ENCODE measurements at places on chromosomes 5 and 9. TPM values are rescaled to one million over a fixed set of nuclear protein-coding genes. Genes with fewer than 3 reads are reported as not detected.

- DNase-seq, result no peak
Observed at GRCh38 chr9:93976081-93976480, 20.9 kb upstream of the BARX1 start.

The KLHL3 gene
- total RNA-seq, result 21.2 TPM

The RGMB gene
- 4.6 TPM for total RNA-seq

- no peak for DNase-seq
Observed at GRCh38 chr5:64789457-64789856, 20.7 kb downstream of the CWC27 start.

The GGTA1 gene
- not detected for total RNA-seq

The DMRT3 gene
- total RNA-seq, result not detected

DNA sequence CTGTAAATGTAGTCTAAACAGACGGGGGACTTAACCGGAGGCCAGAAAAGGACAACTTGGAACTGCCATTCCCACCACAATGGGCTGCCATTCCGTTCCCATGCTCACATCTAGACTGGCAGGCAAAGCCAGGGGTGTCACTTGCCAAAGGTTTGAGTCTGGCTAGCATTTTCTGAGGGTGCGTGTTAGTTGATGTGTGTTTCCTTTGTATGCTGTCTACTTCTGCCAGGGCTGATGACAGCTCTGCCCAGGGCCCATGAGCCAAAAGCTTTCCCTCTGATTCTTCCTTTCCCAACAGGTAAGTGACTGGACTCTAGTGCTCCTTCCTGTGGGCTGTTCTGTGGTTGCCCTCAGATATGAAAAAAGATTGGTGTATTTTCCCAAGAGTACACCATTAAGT is 68.0 kb downstream of the ZNF608 start:
- no peak for DNase-seq

Data from activated naive CD8-positive, alpha-beta T cell treated with anti-CD3 and anti-CD28 coated beads, Interleukin-2, amount 10 ng/mL, durations not matched to agents 7 days and 5 days (primary cell).